AG08396 (cell line): ENCODE measurements at places on chromosomes 2 and 18.

DNA sequence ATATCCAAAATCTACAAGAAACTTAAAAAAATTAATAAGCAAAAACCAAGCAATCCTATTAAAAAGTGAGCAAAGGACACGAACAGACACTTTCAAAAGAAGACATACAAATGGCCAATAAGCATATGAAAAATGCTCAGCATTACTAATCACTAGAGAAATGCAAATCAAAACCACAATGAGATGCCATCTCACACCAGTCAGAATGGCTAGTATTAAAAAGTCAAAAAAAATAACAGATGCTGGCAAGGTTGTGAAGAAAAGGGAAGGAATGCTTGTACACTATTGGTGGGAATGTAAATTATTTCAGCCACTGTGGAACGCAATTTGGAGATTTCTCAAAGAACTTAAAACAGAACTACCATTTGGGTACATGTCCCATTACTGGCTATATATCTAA, 128.8 kb upstream of the SESTD1 start:
- DNase-seq, result no peak

- DNase-seq, result no peak
Measured at GRCh38 chr18:51621113-51621863, 423.8 kb upstream of the MEX3C start.

DNA sequence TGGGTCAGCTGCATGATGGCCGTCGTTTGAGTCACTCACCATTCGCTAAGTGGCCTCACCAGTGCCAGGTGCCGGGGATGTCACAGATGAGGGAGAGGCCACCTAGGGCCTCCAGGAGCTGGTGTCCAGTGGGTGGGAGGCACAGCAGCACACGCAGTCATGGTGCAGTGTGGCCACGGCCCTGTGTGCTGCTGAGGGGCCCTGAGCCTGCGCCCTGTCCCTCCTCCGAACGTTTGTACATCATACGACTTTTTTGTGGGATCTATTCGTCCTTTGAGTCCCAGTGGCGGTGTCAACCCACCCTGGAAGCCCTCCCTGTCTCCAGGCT, 30.1 kb upstream of the ODC1 start:
- DNase-seq, result no peak

DNA sequence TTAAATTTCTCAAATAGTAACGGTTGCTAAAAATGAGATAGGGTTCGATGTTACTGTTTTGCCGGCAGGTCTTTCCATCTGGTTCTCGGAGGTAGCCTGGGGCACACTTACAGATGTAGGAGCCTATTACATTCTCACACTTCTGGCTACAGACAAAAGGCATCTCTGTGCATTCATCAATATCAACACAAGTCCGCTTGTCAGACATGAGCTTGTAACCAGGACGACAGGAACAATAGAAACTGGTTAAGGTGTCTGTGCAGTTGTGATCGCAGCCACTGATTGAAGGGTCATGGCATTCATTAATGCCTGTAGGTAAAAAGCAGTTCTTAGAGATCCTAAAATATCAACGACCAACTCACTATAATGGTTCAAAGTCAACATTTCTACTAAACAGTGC, 116.3 kb downstream of the DHRS9 start:
- DNase-seq, result no peak

DNA sequence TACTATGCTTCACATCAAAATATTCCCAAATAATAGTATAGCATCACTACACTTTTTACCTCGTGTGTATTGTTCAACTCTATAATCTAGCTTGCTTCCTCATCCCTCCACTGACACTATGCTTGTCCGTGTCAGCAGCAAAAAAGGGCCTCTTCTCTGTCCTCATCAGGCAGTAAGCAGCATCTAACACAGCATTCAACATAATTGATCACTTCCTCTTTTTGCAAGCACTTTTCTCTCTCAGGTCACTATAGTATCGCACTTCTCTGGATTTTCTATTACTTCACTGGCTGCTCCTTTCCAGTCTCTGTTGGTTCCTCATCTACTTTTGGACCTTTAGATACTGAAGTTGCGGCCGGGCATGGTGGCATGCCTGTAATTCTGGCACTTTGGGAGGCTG, 64.9 kb upstream of the ZSWIM2 start:
- DNase-seq, result no peak

DNA sequence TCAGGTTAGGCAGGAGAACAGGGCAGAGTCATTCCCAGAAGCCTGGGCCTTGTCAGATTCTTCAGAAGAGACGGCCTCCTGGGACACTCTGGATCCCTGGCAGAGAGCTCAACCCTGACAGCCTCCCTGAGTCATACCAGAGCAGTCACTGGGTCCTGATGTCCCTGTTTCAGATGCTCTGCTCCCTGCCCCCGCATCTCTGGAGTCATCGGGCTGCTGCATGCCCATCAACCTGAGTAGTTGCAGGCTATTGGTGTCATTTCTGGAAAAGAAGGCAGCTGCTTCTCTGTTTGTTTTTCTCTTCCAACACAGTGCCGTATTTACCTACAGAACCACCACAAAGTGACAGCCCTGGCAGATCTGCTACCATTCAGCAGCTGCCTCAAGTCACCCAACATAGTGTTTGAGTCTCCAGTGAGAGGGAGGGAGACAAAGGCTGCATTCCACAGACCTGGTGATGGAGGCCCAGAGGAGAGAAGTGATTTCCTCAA, 145.1 kb downstream of the B3GNT2 start:
- no peak for DNase-seq
